ENCODE measurements at places on chromosomes 16 and 17.

DNA sequence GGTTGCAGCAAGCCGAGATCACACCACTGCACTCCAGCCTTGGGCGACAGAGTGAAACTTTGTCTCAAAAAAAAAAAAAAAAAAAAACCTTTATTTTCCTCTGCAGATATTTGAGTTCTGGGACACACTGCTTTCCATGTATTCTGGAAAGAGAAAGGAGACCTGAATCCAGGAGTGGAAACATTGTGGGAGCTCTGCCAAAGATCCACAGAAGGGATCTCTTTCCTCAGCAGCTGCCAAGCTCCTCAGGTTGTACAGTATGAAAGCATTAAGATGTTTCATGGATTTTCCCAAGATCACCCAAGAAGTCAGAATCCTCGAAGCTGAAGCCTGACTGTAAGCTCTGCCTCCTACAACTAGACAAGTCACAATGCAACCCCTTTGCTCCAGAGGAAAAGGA lies 13.5 kb downstream of the NPRL3 start:
- DNase-seq: no peak

DNA sequence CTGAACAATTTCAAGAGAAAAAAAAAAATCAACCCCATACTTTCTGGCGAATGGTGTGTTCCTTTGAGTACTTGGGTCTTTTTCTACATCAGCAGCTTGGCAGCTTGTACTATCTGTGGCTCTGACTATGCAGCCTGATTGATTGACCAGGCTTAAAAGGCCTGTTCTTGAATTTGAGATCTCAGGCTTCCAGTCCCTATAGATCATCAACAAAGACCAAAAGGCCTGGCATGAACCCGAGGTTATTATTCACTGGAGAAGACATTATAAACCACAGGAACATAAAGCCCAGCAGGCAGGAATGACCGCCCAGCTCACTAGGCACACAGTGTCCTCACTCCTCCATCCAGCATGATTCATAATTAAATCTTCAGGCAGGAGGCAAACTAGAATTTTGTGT lies 32.1 kb upstream of the CDH3 start:
- no peak for DNase-seq

DNA sequence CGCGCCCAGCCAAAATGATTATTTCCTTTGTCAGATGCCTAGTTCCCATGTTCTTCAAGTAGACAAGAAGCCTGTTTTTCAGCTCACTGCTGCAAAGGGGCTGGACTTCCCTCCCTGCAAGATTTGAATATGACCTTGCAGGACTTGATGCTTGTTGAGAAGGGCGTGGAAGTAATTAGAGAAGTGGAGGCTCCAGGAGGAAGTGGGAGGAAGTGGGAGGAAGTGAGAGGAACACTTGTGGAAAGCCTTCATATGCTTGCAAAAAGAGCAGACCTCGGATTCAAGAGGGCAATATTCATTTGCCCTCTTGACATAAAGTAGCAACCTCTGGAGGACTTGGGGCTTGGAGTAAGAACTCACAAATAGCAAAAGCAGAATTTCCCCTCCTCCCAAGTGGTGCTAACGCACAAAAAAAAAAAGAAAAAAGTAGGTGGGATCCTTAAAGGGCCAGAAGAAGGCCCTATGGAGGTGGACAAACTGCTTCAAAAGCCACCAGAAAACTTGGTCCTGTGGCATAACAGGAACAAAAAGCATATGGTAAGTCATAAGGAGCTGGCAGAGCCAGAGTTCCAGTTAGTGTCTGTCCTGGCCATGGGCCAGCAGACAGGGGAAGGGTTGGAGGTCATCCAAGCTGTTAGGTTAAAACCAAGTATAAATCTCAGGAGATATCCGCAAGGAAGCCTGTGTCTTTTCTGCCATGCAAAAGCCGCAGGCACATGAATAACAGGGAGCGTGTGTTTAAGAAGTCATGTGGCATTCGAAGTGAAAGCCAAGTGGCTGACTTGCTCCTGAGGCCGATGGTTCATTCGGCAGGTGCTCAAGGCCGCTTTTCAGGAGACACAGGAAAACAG lies 20.6 kb upstream of the PRKAR1A start:
- DNase-seq: no peak

GRCh38 chr17:3915995-3916696 lies at the start of gene P2RX1:
TSS of gene P2RX1 (minus strand) at chr17:3916465. CDS start at chr17:3916225, 240 bp downstream.
- DNase-seq: peak; percentile 3

DNA sequence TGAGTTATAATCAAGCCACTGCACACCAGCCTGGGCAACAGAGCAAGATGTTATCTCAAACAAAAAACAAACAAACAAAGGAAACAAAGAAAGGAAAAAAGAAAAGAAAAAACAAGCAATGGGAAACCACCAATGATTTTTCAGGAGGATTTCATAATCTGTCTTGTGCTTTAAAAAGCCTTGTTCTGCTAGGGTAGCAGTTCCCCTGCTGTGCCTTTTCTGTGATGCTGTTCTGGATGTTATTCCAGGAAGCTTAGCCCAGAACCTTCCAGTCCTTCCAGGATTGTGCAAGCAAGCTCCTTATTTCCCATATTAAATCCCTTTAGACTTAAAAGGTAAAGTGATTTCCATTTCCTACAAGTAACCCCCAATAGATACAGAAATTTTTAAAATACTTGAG lies 171.1 kb downstream of the ABCC12 start:
- no peak for DNase-seq

GRCh38 chr17:69883120-69883519 lies 191.9 kb upstream of the KCNJ16 start:
- DNase-seq: no peak

DNA sequence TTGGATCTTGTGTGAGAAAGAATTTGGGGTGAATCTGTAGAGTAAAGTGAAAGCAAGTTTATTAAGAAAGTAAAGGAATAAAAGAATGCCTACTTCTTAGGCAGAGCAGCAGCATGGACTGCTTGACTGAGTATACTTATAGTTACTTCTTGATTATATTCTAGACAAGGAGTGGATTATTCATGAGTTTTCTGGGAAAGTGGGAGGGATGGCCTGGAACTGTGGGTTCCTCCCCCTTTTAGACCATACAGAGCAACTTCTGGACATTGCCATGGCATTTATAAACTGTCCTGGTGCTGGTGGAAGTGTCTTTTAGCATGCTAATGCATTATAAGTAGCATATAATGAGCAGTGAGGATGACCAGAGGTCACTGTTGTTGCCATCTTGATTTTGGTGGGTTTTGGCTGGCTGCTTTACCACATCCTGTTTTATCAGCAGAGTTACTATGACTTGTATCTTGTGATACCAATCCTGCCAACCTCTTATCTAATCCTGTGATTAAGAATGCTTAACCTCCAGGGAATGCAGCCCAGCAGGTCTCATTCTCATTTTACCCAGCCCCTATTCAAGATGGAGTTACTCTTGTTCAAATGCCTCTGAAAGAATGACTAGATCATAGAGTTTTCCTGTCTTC lies 58.7 kb downstream of the HSD17B2 start:
- no peak for DNase-seq

DNA sequence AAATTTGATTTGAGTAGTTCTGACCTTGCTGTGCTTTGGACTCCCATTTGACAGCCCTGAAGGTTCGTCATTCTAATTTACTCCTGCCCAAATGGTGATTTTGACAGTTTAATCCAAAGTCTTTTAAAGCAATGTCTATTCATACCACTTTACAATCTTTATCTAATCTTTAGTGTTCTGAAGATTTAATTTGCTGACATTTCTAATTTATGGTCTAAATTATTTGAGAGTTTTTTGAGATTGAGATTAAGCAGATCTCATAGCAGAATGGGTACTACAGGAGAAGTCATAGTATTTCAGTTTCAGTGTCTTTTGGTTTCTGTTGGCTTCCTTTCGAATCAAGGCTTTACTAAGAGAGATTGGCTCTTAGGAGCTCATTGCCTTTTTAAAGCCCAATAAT lies 32.6 kb upstream of the RASL10B start:
- DNase-seq: no peak

DNA sequence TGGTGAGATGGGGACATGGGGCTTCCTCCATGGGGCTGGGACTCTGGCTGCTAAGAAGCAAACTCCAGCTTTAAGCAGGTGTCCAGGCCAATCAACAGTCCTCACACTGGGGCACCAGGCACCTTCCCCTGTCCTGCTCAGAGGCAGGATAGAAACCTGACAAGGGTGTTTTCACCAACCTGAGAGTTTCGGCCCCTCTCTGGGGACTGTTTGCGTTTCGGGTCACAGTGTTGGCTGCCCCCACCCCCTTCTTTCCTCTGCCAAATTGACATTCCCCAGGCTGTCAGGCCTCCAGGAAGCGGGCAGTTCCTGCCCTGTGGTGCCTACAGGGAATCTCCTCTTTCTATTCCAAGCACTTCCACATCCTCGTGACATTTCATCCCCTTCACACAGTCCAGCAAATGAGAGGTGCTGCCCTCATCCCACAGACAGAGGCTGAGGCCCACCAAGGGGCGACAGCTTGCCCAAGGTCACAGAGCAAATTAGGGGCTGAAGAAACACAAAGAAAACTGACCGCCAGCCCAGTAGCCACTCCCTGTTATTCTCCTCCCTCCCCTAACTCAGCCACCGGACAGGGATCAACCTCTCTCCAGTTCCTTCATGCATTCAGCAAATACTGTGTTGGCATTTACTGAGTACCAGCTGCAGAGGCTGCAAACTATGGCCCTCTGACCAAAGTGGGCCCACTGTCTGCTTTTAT lies 38.0 kb downstream of the MMP15 start:
- DNase-seq: no peak

DNA sequence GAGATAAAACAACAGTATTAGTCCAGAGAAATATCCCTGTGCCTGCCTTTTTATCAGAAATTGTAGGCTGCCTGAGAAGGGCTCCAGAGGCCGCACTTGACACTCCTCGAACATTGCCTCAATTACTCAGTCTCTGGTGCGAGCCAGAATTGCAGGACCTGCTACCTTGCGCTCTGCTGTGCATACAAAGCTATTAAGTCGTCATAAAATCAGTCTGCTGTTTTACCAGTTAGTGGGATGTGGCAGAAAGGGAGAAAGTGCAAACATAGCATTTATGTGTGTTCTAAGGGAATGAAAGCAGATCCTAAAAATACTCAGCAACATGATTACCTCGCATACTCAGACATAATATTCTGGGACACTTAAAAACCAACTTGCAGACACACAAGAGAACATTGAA lies 70.6 kb downstream of the TMC6 start:
- no peak for DNase-seq

- no peak for DNase-seq
Measured at GRCh38 chr16:88389621-88390160, 6.9 kb downstream of the ZNF469 start.

DNA sequence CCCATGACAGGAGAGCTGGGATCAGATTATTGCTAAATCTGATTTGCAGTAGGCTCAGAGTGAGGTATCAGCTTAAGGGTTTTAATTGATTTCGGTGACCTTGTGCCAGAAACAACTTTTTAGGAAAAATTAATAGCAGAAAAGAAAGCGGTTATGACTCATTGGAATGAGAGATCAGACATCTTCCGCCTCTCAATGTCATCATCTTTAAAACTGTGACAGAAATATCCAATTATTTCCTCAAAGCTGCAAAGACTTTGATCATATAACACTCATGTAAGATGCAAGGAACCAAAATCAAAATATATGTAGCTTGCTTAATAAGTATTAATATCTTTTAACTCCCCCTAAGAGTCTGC lies 190.1 kb upstream of the FOXF1 start:
- DNase-seq: no peak

DNA sequence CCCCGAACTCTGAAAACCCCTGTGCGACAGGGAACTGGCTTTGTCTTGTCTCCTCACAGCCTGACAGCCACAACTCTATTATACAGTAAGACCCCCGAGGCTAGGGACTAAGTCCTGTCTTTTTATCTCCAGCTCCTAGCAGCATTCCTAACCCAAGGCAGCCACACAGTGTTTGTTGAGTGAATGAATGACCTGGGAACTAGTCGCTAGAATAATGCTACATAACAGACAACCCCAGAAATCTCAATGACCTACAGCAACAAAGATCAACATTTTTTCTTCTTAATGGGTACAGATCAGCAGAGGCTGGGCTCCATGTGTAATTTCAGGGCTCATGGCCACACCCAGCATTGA lies 71.4 kb upstream of the TNRC6C start:
- no peak for DNase-seq

- no peak for DNase-seq
Measured at GRCh38 chr17:65194670-65195334, 57.6 kb downstream of the RGS9 start.

- no peak for DNase-seq
Measured at GRCh38 chr16:87531418-87531817, 38.6 kb upstream of the ZCCHC14 start.

DNA sequence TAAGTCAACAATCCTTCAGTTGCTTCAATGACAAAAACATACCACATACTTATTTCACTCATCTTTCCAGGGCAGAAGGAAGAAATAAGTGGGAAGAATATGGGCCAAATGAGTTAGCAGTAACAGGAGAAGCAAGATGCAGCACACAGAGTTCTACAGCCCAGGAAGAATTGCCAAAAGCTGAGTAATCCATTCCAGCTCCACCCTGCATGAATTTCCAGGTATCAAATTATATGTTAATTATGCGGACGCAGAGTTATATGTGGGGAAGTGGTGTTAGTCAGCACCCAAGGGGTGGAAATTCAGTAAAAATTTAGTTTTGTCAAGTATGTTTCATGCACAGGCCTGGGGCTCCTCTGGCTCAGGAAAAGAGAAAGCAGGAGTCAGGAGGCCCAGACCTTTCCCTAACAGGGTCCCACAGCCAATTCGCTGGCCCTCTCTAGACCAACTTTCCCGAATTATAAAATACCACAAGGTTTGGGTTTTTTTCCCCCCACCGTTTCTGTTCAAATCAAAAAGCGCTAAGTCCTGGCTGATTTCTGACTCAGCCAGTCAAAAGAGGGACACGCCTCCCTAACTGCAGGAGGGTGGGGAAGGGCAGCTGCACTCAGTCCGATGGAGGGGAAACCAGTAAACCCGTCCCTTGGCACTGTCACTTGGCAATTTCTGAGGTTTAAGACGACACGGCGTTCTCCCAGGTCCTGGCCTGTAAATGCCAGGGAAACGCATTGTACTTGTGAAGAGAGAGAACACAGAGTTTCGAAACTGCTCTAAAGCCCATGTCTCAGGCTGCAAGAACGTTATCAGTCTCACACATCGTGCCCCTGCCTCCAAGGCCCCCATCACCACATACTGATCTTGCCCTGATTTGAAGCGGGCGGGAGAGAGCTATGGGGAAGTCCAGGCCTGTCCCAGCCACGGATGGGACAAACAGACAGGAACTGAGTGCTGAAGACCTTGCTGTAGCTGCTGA lies 58.1 kb downstream of the ZFHX3 start:
- DNase-seq: peak; percentile 7

DNA sequence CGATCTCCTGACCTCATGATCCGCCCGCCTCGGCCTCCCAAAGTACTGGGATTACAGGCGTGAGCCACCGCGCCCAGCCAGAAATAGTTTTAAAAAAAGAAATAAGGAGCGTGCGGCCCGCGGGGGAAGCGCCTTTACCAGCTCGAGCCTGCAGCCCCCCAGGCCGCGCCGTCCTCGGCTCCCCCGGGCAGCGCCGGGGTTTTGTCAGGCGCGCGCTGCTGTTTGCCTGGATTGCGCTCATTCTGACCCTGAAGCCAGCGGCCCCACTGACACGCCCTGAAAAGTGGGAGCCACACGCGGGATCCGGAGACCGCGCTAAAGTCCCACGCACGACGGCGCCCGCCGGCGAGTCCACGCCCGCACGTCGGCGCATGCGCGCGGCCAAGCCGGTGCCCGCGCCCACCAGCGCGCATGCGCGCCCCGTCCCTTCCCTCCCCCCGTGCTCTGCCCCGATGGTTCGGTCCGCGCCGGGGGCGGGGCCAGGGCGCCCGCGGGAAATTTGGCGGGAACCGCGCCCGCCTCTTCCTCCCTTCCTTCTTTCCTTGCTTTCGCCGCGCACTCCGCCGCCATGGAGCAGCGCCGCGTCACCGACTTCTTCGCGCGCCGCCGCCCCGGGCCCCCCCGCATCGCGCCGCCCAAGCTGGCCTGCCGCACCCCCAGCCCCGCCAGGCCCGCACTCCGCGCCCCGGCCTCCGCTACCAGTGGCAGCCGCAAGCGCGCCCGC lies at the start of gene CDT1:
CDT1 (plus strand) TSS at position 526 of the 724 bp plus-strand sequence; CDS start at position 569, 43 bp downstream.
- DNase-seq: peak; percentile 74
